ENCODE measurements at places on chromosomes 5 and 9.

DNA sequence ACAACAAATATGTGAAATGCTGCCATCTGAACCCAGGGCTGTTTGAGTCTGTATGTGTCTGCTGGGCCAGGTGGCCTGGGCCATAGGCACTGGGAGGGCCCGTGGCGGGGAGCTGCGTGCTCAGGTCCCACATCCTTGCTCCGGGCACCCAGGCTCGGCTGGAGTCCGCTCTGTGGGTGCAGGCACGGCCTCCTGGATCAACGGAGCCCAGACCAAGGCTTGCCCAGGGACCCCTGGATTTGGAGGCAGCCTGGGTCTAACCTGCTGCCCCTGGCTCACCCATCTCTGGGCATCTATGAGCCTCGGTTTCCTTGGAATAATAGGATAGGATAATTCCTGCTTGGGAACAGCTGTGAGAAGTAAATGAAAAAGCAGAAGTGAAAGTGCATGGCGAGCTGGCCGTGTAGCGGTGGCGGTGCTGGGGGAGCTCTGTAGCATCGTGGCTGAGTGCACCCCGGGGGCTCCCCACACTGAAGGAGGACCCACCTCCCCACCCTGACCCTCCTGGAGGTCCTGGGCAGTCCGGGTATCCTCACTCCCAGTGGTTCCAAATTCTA, 1.2 kb downstream of the CDHR2 start:
- no peak for DNase-seq

GRCh38 chr5:82058710-82059109, 86.9 kb downstream of the ATG10 start:
- DNase-seq = no peak

DNA sequence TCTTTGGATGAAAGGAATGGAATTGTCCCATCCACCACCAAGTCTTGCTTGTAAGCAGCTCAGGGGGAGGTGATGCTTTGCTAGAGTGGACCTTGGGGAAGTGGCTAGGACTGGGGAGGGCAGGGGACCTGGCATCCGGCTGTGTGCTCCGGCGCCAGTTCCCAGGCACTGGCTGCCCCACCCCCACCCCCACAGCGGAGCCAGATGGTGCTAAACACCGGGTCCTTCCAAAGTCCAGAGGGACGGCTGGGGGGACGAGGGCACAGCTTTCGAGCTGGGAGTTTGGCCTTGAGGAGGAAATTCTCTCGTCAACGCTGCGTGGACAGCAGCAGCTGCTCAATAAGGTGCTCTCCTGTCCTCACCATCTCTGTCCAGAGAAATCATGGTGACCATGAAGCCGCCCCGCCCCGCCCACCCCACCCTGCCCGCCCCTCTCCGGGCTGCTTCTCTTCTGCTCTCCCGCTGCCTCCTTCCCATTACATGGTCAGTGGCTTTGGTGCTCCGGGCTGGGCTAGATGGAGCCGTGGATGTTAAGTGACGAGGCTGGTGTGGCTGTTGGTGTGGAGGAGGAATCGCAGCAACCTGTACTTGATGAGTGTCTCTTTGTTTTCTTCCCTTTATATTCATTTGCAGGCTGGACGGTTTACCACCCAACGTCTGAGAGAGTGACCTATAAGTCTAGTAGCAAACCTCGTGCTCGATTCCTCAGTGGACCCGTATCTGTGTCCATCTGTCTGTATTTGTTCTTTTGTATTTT, 115.7 kb downstream of the WNK2 start:
- no peak for DNase-seq

- no peak for DNase-seq
These were observed 157.2 kb downstream of the EFNA5 start for GRCh38 chr5:107513337-107514085.

DNA sequence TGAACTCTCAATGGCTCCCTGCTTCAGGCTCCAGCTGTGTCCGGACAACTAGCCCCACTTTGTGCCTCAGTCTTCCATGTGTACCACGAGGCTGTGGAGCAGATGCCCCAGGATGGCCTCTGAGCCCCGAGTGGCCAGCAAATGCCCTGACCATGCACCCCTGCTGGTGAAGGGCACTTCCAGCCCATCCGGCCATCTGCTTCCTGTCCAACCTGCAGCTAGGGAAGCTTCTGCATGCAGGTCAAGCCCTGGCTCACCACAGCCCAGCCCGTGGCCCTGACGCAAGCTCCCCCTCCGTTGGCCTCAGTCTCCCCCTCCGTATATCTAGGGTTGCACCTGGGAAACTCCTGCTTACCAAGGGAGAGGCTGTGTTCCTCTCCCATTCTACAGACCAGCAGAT, 4.8 kb downstream of the NINJ1 start:
- DNase-seq = no peak

GRCh38 chr5:154768207-154768606, 13.0 kb downstream of the LARP1 start:
- no peak for DNase-seq

GRCh38 chr5:1897386-1897785, 14.7 kb upstream of the IRX4 start:
- DNase-seq = no peak

- no peak for DNase-seq
These were observed 160.9 kb upstream of the PIK3R1 start for GRCh38 chr5:68054638-68055037.

GRCh38 chr5:29942089-29942488, 1251.4 kb upstream of the CDH6 start:
- no peak for DNase-seq

DNA sequence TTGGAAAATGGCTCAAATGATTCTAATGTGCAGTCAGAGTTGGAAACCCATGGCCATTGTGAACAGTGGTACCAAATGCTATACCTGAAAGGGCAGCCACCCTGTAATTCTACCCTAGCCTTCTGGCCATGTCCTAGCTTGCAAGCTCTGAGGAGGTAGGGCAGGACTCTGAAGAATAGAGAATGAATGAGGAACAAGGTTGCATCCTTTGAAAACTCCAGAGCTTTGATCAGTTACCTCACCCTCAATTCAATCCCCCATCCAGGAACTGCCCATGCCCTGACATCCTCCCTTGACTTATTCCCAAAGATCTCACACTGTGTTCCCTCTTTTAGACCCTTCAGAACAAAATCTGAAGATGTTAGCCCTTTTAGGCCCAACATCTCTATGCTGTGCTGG, 17.8 kb upstream of the ERMP1 start:
- DNase-seq = no peak
